NCI-H1436 (cell line): ENCODE measurements at places on chromosomes 3 and 15.

DNA sequence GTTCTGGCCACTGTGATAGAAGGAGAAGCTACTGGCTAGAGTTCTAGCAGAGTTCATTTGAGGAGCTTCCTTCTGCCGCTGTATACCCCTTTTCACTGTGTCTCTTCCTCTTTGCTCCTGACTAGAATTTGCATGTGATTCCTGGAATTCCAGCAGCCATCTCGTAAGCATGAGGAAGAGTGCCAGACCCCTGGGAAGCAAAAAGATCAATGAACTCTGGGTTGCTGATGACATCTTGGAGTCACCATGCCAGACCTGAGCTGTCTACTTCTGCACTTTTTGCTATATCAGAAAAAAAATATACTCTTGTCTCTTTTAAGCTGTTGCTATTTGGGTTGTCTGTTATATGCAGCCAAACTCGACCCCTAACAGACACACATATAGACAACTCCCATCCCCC, 3.7 kb upstream of the ADAMTS17 start:
- no peak for DNase-seq

DNA sequence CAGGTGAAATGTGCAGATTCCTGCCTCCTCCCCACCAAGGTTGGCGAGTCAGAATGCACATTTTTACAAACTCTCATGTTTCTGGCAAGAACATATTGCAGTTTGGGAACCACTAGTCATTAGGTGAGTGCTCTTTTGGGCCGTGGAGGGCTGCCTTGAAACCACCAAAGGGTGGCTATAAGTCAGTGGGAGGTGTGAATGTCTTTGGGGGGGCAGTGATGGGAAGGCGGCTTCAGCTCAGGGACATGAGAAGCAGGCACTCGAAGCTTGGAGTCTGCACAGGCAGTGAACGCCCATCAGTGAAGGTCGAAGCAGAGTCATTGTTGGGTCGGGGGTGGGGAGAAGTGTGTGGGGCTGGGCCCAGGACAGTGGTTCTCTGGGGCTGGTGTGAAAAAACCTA, 1.1 kb downstream of the NOX5 start:
- DNase-seq, result no peak

GRCh38 chr3:121601212-121601812, 8.1 kb downstream of the FBXO40 start:
- DNase-seq, result no peak

- no peak for DNase-seq
Observed at GRCh38 chr3:111728566-111728935, 130.5 kb upstream of the PHLDB2 start.

DNA sequence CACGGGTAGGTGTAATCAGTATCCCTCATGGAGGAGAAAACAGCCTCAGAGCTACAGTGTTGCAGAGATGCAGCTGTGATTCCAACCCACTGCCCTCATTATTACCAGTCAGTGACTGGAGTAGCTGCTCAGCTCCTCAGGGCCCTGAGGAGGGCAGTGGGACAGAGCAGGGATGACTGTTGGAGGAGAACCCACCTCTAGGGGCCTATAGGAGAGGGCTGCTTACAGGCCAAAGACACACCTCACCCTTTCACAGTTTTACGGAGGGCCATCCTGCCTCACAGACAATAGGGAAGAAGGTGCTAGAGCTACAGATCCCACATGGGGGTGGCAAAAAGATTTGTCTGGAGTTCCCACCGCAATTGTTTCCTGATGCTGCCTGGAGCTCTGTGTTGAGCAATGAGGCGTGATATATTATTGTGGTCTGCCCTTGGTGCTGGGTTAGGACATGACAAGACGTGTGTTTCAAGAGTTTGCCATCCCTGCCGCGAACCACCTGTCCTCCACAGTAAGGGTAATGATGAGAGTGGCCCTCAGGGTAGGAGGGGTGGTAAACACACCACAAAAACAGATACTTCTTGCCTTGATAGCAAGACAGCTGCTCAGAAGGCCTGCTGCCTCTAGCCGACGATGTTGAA, 140.5 kb upstream of the TPM1 start:
- no peak for DNase-seq

GRCh38 chr15:55527150-55527549, 19.1 kb upstream of the DNAAF4 start:
- no peak for DNase-seq

DNA sequence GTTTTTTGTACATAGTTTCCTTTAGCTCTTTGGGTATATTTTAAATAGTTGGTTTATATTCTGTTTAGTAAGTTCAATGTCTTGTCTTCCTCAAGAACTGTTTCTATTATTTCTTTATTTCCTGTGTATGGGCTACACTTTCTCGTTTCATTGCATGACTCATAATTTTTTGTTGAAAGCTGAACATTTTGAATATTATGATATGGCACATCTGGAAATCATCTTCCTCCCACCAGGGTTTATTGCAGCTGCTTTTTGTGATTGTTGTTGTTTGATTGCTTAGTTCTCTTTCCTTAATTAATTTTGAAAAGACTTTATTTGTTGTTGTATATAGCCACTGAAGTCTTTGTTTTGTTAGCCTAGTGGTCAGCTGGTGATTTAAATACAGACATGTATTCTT, 43.8 kb downstream of the LSM3 start:
- DNase-seq, result no peak

GRCh38 chr3:131349454-131349853, 32.1 kb upstream of the NUDT16 start:
- no peak for DNase-seq

GRCh38 chr15:44697014-44697413, 14.1 kb downstream of the PATL2 start:
- no peak for DNase-seq

GRCh38 chr3:53030619-53031449, 15.0 kb downstream of the SFMBT1 start:
- no peak for DNase-seq

DNA sequence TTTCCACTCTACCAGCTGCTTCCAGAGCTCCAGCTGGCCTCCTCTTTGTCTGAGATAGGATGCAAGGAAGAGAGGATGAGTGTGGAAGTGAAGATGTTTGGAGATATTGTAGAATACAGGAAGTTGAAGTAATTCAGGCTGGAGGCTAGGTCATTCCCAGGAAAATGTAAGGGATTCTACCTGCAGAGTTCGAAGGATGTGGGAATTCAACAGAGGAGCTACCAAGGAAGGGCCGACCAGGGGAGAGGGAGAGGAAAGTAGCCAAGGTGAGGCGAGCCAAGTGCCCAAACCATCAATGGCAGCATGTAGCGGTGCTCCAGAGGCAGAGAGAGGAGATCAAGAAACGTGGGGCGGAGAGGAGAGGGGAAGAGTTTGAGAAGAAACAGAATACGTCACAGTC, 49.0 kb upstream of the EPHB3 start:
- DNase-seq, result no peak

GRCh38 chr3:105518806-105519418, 152.2 kb downstream of the ALCAM start:
- peak; percentile 81 for DNase-seq

GRCh38 chr15:64004587-64004986, 41.7 kb downstream of the DAPK2 start:
- no peak for DNase-seq

GRCh38 chr3:38232701-38233100, 32.9 kb upstream of the SLC22A13 start:
- DNase-seq, result no peak

DNA sequence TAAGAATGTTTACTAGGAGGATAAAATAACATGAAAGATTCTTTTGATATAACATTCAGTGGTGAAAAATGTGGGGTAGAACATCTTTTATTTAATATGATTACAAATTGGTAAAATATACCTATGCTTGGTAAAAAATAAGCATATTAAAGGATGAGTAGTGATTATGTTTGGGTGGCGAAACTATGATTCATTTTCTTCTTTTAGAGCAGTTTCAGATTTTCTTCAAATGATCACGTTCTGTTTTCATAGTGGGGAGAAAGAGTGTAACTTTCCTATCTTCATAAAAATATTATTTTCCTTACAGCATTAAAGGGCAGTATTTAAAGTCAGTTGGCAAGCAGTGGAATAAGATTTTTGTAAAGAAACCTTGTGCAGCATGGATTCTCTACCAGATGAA, 15.5 kb downstream of the DZIP3 start:
- no peak for DNase-seq

DNA sequence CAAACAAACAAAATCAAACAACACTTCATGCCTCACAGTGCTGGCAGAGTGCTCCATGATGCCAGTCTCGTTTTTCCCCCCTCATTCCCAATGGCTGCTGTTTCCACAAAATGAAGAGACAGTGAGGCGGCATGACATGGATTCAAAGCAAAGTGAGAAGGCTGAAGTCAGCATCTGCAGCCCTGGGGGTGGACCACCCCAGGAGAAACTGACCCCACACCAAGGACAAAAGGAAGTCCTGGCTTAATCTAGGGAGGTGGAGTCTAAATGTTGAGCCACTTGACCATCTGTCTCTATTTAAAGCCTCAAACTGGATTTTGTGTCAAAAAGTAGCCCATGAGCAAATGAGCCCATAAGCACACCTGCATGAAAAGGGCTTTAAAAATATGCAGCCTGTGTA, 151.2 kb upstream of the RORA start:
- DNase-seq, result no peak

DNA sequence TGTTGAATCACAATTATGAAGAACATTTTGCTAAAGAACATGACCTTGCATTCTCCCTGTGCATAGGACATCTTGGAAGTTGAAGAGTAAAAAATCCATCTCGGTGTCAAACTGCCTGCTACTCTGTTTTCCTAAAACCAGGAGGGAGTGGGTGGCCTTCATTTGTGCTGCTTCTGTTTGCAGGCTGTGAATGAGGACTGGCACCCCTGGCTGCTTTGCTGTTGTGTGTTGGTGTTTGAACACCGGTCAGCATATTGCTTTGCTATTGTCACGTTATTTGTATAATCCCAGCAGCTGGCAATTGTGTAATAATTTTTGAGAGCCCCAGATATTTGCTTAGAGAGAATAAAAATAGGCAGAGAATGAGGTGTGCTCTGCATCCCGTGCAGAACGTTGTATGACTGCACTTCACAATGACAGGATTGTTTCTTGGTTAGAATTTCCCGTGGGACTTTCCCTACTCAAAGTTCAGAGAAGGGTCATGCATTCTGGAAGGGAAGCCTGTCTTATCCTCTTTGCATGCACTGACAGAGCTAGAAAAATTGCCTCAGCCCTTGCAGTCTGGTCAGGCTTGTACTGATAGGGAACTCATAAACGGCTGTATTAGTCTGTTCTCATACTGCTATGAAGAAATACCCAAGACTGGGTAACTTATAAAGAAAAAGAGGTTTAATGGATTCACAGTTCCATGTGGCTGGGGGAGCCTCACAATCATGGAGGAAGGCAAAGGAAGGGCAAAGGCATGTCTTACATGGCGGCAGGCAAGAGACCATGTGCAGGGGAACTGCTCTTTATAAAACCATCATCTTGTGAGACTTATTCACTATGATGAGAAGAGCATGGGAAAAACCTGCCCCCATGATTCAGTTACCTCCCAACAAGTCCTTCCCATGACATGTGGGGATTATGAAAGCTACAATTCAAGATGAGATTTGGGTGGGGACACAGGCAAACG, 16.3 kb downstream of the SV2B start:
- DNase-seq, result no peak

- DNase-seq, result peak; percentile 89
Observed at GRCh38 chr3:127697551-127698240, 24.9 kb downstream of the ABTB1 start.

DNA sequence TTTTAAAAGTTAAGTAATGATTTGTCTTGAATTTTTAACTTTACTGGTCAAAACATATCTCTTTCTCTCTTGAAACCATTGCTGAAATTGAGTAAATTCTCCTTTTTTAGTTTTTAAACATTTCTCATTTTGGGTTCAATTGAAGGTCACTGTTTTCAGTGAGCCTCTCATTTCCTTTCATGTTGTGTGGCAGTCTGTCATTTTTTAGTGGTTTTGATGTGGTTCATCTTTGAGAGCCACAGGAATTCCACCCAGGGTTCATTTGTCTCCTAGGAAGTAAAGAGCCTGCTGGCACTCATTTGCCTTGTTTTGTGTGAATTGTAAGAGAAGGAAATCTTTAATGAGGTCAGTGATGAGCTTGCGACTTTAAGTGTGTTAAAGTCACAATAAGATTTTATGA, 10.4 kb downstream of the CLDN11 start:
- DNase-seq, result no peak

GRCh38 chr3:169186596-169186995, 476.9 kb downstream of the MECOM start:
- DNase-seq, result no peak
